ENCODE measurements at places on chromosomes 6 and 20.

GRCh38 chr20:46228670-46229069 is 79.6 kb downstream of the CDH22 start:
- DNase-seq, result no peak

- DNase-seq, result no peak
Observed at GRCh38 chr6:148599967-148600426, 146.8 kb upstream of the UST start.

- DNase-seq, result no peak
Observed at GRCh38 chr6:144185133-144185836, 35.0 kb downstream of the STX11 start.

DNA sequence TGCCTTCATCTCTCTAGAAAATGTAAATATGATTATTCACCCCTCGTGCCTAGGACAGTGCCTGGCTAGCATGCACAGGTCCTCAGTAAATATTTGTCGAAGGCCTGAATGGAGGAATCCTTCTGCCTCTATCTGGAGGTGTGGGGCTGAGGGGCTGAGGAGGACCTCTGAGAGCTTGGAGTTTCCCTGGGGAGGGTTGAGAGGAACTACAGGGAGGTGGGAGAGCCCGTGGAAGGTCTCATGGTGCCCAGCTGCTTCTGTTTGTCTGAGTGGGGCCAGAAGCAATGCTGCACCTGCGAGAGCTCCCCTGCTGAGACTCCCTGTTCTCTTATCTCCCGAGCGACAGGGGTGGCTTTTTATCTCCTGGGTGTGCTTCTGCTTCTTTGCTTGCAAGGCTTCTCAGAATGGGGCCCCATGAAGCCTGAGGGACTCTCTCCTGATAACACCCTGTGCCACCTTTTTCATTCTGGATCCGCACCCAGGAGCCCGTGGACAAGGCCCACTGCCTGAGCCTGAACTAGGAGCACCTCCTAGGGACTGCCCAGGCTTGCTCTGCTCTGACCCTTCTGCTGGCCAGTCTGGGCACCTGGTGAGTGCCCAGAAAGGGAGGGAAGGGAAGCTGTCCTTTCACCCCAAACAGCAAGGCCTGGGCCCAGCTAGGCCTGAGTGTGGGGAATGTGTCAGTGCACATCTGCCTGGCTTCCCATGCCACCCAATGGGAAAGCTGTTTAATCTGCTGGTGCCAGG is 2.4 kb downstream of the SLC29A1 start:
- no peak for DNase-seq

- DNase-seq, result no peak
Observed at GRCh38 chr20:61447952-61448351, 195.9 kb downstream of the CDH4 start.

GRCh38 chr6:105898286-105898685 is 187.8 kb upstream of the PRDM1 start:
- DNase-seq, result no peak

GRCh38 chr20:38838326-38838725 is 32.8 kb downstream of the PPP1R16B start:
- DNase-seq, result no peak

DNA sequence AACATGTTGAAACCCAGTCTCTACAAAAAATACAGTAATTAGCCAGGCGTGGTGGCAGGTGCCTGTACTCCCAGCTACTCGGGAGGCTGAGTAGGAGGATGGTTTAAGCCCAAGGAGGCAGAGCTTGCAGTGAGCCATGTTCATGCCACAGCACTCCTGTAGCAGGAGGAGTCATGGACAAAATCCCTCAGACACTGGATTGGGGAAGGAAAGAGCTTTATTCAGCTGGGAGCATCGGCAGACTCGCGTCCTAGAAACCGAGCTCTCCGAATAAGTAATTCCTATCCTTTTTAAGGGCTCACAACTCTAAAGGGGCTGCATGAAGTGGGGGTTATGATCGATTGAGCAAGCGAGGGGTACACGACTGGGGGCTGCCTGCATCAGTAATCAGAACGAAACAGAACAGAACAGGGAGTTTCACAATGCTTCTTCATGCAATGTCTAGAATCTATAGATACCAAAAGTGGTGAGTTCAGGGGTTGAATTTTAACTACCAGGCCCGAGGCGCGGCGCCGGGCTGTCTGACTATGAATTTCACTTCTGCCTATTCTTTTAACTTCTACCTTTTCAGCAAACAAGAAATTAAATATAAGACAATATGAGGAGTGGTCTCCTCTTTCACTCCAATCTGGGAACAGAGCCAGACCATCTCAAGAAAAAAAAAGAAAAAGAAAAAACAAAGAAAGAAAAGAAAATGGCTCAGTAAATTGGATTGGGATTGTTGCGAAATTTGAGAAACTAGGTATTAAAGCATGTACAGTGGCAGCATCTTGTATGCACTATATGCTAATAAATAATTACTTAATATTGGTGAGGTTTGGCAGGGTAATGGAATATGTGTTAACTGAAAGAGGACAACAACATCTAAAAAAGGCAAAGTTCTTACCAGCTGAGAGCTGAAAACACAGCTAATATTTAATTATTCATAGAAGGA is 23.6 kb downstream of the HMGN4 start:
- DNase-seq, result no peak

DNA sequence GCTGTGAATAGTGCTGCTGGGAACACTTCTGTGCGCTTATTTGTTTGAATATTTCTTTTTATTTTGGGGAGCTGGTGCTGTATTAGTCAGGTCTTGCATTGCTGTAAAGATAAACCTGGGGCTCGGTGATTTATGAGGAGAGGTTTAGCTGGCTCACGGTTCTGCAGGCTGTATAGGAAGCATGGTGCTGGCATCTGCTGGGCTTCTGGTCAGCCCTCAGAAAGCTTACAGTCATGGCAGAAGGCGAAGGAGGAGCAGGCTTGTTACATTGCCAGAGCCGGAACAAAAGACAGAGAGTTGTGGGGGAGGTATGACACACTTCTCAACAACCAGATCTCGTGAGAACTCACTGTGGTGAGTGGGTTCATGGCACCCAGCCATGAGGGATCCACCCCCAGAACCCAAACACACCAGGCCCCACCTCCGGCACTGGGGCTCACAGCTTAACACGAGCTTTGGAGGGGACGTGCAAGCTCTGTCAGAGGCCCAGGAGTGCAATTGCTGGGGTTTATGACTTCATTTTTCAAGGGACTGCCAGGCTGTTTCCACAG is 68.8 kb upstream of the GATA5 start:
- no peak for DNase-seq

DNA sequence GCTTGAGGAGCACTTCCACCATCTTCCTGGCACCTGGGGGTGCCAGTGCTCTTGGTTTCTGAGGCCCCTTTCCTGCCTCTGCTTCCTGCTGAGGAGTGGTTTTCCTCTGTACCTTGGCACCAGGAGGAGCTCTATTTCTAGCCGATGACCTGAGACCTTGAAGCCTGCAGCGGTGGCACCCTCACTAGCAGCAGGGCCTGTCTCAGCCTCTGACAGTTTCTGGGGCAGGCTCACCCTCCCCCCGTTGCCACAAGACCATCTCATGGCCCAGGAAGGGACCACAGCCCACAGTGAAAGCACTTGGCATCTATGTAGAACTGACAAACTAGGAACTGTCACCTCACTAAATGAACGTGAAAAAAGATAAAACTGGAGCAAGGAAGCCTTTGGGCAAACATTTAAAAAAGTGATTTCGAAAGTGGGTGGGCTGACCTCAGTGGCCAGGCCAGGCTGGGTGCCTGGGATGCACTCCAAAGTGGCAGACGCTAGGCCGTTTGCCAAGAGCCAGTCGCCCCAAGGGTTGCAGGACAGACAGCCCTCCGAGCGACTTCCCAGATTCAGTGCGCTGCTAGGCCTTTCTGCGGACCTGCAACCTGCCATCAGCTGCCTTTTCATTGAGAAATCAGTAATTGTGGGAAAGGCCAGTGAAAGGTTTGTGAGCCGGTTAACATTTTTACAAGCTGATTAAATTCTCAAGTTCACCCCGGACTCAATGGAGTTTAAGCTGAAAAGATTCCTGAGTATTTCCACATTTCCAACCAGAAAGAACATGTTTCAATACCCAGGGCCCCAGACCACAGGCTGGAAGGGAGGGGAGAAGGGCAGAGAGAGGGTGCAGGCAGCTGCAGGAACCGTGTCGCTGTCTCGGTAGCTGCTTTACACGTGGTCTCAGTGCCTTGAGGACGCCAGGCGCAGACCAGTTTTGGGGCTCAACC is 303.7 kb downstream of the ESR1 start:
- DNase-seq, result no peak

DNA sequence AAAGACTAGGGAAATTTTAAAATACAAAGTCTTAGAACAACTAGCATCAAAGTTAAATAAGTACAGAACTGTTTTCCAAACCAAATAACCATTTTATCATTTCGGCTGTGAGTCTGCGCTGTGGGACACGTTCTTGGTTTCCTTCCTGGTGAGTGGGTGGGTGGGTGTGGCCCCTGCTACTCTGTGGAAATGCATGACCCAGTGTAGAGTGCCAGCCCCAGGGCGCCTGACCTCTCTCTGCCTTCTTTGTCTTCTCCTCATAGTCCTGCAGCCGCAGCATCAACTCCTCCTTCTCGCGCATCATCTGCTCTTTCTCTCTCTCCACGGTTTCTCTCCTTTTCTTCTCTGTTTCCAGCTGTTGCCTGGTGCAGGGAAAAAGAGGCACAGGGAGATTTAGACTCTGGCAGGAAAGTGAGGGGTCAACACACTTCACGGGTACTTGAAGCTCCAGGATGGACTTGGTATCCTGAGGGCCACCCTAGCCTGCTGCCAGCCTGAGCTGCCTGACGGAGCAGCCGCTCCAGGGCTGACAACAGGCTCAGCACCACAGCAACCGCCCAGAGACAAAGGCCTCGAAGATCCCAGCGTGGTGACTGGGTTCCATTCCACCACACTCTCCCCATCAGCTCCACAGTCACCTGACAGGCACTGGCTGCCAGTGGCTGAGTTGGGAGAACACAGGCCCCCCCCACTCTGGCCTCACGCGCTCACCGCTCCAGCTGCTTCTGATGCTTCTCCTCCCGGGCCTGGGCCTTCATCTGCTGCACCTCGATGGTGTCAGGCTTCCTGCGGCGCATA is 48.4 kb downstream of the EZR start:
- DNase-seq, result no peak

DNA sequence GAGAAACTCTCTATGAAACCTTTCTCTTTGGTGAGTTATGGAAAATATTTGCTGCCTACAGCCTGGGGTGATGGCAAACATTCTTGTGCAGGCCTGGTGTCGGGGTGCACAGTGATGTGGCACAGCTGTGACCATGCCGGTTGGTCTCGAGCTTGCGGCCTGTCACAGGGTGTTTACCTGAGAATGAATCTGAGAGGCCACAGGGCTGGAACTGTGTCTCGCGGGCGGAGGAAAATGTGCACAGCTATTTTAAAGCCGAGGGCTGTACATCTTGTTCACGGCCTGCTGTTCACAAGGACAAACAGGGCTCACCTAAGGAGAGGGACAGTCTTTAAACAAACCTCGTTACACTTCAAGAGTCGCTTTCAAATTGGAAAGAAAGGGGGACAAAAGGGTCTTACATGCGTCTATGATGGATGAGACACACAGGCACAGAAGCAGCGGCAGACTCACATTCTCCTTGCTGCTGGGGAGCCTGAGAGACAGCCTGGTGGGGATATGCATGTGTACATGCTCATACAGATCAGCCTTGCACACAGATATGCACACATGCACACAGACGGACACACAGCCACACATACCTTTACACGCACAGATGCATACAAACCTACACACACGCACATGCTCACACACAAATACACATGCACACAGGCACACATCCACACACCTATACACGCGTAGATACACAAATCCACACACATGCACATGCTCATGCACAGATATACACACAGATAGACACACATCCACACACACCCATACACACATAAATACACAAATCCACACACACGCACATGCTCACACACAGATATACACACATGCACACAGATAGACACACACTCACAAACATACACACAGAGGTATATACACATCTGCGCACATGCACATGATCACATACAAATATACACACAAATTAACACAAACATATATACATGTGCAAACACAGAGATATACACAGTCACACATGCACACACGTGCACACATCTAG is 69.6 kb upstream of the FOXA2 start:
- no peak for DNase-seq

DNA sequence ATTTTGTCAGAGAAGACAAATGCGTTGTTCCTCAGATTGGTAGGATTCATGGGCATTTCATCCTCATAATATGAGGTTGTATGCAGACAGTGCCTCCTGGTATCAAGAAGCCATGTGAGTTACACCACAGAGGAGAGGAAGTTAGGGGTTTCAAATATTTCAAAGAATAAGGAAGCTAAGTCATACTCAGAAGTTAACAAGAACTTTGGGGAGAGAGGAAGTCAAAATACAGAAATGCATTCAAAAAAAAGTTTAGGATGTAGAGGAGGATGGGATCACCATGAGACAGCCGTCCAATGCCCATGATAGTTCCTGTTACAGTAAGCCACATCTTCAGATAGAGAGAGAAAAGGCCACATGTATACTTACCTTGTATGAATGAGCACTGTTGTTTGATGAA is 22.3 kb downstream of the HLA-DOB start:
- no peak for DNase-seq

All from esophagus squamous epithelium (tissue), 5 donors.